ENCODE measurements at places on chromosomes 6 and 20.
A peak's percentile ranks its signal among the peaks of the same experiment; 100 is the strongest.

GRCh38 chr6:52529311-52529710 lies 47.5 kb downstream of the TRAM2 start:
- no peak for DNase-seq

DNA sequence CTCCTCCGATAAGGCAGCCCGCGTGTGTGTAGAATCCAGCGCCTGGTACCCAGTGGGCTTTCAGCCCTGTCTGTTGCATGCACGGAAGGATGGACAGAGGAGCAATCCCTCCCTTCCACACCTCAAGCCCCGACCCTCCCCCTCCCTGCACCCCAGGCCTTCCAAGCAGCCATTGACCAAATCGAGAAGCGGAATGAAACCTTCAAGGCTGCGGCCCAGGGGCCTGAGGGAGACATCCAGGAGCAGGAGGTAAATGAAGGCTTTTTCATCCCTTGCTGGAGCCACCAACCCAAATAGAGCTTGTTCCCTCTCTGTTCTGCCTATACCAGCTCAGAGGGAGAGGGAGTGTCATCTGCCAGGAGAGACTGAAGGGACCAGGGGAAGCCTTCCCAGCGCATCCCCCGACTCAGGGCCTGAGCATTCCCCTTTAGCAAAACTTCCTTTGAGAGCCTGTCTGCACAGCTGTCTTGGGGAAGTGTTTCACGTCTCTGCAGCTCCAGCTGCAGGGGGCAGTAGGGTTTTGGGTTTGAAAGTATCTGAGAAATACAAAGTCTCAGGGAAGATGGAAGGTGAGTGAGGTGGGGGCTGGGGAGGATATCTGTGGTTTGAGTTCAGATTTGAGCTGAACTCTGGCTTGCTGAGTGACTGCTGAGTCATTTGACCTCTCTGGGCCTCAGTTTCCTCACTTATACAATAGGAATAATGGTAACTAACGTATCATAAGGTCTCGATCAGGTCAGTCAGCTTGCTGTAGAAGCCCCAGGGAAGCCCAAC lies 16.1 kb downstream of the FGD2 start:
- DNase-seq = peak; percentile 42

GRCh38 chr6:167324111-167324510 lies 775 bp upstream of the TTLL2 start:
- DNase-seq = no peak

GRCh38 chr20:38519426-38519825 lies 46.8 kb downstream of the RALGAPB start:
- DNase-seq = no peak

- peak; percentile 45 for DNase-seq
Observed at GRCh38 chr20:49865559-49865958, 49.8 kb downstream of the SPATA2 start.

- no peak for DNase-seq
Observed at GRCh38 chr6:112503091-112503596, 156.0 kb downstream of the RFPL4B start.

DNA sequence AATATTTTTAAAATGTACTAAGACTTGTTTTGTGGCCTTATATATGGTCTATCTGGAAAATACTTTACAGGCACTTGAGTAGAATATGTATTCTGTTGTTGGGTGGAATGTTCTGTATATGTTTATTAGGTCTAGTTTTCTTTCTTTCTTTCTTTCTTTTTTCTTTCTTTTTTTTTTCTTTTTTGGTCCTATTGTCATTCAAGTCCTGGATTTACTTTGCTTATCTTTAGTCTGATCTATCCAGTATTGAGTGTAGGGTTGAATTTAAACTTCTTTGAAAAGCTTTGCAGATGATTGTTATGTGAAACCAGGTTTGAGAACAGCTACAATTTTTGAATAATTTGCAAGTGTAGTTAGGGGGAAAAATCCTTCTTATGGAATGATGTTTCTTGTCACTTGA lies 67.1 kb upstream of the GRIK2 start:
- DNase-seq = no peak

DNA sequence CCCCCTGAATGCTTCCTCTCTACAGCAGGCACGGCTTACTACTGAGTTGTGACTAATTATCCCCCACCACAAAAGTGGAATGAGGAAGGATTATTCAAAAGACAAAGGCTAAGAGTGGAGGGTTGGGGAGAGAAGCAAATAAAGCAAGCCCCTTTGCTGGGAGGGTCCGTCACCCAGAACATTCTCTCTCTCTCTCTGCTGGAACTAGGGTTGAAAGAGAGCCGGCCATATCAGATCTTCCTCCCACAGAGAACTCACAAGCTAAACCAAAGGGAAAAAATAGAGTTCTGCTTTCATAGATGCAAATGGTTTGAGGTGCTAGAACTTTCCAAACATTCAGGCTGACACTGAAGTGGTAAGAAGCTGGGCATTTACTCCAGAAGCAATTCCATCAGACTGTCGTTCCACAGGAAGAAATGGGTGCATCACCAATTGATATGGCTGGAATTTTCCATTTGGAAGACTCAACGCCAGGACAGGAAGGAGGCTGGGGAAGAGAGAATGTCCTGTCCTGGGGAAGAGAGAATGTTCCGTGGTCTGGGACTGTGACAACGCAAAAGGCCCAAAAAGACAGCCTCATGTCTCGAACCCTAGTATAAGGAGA lies 7.9 kb downstream of the ZMYND8 start:
- no peak for DNase-seq

DNA sequence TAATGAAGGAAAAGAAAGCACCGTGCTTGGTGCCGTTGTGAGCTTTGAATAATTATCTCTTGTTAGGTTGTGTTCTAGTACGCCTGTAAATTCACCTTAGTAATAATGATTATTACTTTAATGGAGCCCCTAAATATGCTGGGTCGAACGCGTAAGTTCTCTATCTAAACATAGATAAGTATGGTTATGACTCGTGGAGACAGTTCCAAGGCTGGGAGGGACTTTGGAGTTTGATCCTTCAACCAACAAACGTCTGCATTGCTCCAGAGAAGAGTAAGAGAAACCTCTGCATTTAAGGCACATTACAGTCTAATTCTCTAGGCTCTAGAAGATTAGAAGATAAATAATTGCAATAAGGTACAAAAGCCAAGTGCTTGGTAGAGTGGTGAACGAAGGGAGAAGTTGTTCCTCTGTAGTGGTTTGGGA lies 514 bp downstream of the ACOT13 start:
- DNase-seq = peak; percentile 41

GRCh38 chr6:163992701-163993100 lies 578.2 kb downstream of the QKI start:
- DNase-seq = no peak

GRCh38 chr6:20497216-20498040 lies 36.8 kb upstream of the CDKAL1 start:
- peak; percentile 33 for DNase-seq

GRCh38 chr20:3084283-3084985 lies at the start of gene AVP:
TSS of gene AVP (minus strand) at chr20:3084724. CDS start at chr20:3084674, 50 bp downstream.
- no peak for DNase-seq

All from cardiac muscle cell (in vitro differentiated cells and primary cell).